ENCODE measurements at places on chromosomes 4 and X. TPM values are rescaled to one million over a fixed set of nuclear protein-coding genes. Genes with fewer than 3 reads are reported as not detected.

PLXNA3 gene
- total RNA-seq: 31.1 TPM

NDST3 gene
- total RNA-seq: 0.10 TPM

CT55 gene
- not detected for total RNA-seq

ETDB gene
- not detected for total RNA-seq

CPZ gene
- 5.3 TPM for total RNA-seq

LPAR4 gene
- total RNA-seq: 1.6 TPM

DNA sequence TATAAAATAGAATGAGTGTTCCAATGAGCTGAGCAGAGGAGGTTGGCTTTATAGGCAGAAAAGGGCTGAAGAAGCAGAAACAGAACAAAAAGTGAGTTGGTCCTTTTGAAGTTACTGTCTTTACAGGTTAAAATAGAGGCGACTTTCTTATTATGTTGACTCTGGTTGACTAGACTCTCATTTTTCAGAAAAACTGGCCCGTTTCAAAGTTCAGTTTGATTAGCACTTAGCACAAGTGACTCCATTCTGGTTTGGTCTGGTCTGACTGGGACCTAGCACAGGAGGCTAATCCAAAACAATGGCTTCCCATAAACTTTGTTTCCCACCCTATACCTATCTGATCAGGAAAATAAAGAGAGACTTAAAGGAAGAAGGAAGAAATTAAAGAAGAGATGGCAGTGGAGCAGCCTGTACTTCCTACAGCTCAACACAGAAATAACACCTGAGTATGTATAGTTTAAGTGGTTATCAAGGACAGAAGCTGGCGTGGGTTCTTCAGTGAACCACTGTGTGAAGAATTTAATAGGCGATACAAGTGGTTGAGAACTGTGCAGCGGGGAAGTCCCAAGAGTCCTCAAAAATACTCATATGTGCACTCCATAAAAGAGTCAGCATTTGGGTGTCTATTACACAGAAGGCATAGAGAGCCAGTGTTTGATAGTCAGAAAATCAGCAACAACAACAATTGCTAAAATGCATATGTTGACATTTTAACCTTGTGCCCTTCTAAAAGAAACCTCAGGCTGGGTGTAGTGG, 554.8 kb upstream of the HTR2C start:
- DNase-seq: no peak

DNA sequence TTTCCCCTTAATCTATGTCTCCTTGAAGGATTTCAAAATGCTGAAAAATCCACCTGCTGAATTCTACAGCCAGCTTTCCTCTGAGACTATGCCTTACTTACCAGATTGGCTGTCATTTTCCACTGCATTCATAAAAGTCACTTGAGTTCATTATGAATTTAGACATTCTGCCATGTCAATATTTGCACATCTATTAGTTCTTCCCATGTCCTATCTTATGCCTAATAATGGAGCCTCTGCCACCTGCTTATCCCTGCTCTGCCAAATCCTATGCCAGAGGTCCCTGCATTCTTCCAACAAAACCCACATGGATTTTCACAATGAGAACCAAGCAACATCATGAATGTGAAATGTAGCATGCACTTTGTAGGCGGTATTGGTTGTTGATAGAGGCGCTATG, 42.6 kb downstream of the GASK1B start:
- DNase-seq: no peak

- DNase-seq: no peak
These were observed 99.3 kb upstream of the EGFL6 start for GRCh38 chrX:13469963-13470684.

GRCh38 chrX:35858906-35859305, 60.6 kb upstream of the CFAP47 start:
- no peak for DNase-seq

DNA sequence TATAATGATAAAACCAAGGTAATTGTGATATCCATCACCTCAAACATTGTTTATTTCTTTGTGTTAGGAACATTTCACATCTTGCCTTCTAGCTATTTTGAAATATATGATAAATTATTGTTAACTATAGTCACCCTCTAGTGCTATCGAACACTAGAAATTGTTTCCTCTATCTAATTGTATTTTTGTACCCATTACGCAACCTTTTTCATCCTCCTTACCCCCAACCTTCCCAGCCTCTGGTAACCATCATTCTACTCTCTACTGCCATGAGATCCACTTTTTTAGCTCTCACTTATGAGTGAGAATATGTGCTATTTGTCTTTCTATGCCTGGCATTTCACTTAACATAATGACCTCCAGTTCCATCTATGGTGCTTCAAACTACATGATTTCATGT, 3.9 kb upstream of the UBA6 start:
- no peak for DNase-seq

GRCh38 chr4:81237791-81238190, 22.8 kb upstream of the PRKG2 start:
- no peak for DNase-seq

- no peak for DNase-seq
These were observed 1415.5 kb downstream of the PCDH7 start for GRCh38 chr4:32135642-32136041.

- DNase-seq: no peak
These were observed 10.9 kb downstream of the LRBA start for GRCh38 chr4:151004222-151004621.

DNA sequence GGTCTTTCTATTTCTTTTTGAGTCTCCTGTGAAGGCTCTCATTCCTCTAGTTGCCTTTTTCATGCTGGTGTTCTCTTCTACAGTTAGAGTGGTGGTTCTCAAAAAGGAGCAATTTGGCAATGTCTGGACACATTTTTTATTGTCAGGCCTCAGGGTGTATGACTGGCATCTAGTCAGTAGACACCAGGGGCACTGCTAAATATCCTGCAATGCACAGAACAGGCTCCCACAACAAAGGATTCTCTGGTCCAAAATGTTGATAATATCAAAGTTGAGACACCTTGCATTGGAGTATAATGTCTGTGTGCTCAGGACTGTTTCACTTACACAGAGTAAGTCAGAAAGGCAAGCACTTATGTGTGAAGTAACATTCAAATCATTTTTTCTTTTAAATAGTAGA, 1360.7 kb downstream of the ADGRL3 start:
- no peak for DNase-seq

DNA sequence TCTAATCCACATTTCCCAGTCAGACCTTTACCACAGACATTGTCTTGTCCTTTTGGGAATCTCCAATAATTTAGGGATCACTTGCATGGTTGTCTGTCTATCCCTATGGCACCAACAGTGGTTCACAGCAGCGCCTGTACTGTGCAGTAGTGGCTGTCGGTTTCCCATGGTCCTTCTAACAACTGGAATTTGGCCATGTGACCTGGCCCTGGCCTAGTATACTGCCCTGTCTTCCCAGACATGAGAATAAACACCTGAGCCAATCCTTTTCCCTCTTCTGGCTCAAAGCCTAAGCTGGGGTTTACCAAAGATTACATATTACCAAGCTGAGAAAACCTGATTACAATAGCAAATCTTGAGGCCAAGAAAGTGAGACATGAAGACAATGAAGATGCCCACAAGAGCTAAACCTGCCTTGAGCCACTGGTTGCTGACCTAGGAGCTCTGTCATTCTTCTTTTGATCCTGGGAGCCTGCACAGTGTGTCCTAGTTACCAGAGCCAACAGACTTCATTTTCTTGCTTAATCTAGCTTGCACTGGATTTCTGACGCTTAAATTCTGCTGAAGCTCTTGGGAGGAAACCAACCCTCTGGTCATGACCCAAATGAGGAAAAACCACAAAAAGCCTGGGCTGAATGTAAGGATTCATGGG, 92.1 kb downstream of the SCD5 start:
- DNase-seq: no peak

DNA sequence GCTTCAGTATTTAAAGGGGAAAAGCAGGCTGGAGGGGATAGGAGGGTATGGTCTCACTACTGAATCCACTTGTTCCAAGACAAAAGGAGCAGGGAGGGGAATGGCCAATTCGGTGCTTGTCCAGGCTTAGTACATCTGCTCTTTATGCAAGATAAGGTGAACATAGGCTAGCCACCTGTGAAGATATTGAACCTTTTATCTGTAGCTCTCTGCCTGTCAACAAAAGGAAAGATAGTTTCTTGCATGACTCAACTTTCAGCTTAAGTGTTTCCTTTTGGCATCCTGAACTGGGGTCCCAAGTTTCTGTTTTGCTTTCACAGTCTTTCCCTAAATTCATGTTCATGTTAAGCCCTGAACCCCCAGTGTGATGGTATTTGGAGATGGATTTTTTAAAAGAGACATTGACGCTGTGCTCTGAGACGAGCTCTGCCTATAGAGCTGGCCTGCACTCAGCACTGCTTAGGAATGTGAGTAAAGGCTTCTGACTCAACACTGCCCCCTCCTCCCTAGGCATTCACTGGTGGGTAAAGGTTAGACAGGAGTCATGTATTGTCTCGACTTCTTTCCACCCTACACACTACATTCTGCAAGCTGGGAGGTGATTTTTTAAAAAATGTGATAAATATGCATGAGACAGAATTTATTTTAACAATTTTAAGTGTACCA, 28.2 kb downstream of the FAM149A start:
- no peak for DNase-seq

DNA sequence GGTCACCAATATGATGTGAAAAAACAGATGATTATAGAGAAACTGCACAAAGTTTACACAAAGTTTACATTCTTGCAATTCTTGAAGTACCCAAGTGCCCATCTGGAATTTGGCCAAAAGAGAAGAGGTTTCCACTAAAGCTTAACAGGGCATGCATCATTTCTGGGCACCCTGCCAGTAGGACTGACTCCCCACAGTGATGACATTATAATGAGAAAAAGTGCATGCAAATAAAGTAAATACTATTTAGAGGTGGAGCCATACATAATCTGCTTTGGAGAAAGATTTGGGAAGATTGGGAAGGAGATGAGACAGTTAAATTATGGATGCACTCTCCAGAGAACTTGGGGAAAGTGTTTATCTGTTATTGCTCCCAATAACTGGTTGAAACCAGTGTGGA, 93.7 kb upstream of the TRPC3 start:
- DNase-seq: no peak

DNA sequence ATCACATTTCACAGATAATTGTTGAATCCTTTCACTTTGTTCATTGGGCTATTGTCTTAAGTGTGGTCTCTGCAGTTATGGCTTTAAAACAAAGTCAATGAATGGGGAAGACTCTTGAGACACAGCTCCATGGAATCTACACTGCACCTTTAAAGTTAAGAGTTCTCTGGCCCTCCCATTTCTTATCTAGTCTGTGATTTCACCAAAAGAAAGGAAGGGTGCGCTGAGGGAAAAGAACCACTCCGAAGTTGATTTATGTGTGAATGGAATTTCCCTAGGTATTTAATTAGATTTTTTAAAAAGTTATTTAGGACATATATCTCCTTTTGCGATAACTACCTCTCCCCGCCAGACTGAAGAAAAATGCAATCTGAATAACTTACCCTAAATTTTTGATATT, 2.5 kb downstream of the SEPTIN11 start:
- no peak for DNase-seq

DNA sequence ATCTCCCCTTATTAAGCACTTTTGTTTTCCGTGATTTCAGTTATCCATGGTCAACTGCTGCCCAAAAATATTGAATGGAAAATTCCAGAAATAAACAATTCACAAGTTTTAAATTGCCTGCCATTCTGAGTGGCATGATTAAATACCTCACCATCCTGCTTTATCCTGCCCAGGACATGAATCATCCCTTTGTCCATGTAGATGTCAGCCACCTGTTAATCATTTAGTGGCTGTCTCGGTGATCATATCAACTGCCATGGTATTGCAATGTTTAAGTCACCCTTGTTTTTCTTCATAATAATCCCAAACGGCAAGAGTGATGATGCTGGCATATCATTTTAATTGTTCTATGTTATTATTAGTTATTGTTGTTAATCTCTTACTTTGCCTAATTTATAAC, 79.8 kb upstream of the LHFPL1 start:
- no peak for DNase-seq

DNA sequence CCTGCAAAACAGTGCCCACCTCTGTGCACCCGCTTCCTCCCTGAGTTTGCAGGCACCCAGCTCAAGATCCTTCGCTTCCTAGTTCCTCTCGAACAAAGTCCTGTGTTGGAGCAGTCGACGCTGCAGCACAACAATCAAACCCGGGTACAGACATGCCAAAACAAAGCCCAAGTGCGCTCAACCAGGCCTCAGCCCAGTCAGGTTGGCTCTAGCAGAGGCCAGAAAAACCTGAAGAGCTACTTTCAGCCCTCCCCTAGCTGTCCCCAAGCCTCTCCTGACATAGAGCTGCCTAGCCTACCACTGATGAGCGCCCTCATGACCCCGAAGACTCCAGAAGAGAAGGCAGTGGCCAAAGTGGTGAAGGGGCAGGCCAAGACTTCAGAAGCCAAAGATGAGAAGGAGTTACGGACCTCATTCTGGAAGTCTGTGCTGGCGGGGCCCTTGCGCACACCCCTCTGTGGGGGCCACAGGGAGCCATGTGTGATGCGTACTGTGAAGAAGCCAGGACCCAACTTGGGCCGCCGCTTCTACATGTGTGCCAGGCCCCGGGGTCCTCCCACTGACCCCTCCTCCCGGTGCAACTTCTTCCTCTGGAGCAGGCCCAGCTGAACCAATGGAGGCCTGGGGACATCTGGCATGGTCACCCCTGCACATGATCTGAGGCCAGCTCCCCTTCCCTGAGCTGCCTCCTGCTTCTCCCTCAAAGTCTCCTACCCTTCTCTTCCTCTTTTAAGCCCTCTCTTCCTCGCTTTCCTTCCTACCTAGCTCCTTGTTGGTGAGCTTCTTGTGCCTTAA, 6.9 kb downstream of the APEX2 start:
- no peak for DNase-seq

- DNase-seq: no peak
These were observed 214.8 kb downstream of the SPATA18 start for GRCh38 chr4:52265781-52266525.

Data from posterior vena cava (tissue), 2 donors.